ENCODE measurements at places on chromosomes 3 and 15.

GRCh38 chr3:172317984-172318383 is 130.3 kb downstream of the GHSR start:
- peak; percentile 83 for DNase-seq

- no peak for DNase-seq
Measured at GRCh38 chr15:58080398-58080797, 14.9 kb upstream of the ALDH1A2 start.

DNA sequence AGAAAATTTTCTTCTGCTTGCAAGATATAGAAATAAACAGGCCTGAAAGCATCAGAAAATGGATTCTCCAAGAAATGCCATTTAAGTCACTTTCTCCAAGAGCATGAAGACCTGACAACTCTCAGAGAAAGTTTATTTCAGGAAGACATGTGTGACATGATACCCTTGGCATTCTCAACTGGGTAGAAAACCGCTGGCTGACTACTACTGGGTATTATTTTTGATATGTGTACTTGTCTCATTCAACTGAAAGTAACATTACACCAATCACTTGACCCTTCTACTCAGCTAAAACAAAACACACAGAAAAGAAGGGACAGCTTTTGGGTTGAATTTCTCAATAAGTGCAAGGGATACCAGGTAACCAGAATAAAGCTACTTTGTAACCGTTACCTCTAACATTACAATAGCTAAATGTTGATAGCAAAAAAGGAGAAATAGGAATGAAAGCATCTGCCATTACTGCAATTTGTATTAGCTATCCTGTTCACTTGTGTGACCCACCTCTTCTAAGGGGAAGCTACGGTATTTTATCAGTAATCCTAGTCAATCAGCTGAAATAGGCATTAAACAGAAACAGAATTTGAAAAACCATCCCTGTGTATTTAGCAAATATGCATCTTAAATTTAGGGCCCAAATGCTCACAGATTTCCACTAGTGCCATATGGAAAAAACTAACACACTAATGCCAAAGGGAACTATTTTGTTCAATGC is 7.3 kb downstream of the TRA2B start:
- no peak for DNase-seq

GRCh38 chr3:162641907-162642306 is 1145.3 kb downstream of the OTOL1 start:
- DNase-seq = no peak

GRCh38 chr3:162584986-162585385 is 1088.4 kb downstream of the OTOL1 start:
- no peak for DNase-seq

GRCh38 chr3:161920196-161920595 is 423.6 kb downstream of the OTOL1 start:
- no peak for DNase-seq

DNA sequence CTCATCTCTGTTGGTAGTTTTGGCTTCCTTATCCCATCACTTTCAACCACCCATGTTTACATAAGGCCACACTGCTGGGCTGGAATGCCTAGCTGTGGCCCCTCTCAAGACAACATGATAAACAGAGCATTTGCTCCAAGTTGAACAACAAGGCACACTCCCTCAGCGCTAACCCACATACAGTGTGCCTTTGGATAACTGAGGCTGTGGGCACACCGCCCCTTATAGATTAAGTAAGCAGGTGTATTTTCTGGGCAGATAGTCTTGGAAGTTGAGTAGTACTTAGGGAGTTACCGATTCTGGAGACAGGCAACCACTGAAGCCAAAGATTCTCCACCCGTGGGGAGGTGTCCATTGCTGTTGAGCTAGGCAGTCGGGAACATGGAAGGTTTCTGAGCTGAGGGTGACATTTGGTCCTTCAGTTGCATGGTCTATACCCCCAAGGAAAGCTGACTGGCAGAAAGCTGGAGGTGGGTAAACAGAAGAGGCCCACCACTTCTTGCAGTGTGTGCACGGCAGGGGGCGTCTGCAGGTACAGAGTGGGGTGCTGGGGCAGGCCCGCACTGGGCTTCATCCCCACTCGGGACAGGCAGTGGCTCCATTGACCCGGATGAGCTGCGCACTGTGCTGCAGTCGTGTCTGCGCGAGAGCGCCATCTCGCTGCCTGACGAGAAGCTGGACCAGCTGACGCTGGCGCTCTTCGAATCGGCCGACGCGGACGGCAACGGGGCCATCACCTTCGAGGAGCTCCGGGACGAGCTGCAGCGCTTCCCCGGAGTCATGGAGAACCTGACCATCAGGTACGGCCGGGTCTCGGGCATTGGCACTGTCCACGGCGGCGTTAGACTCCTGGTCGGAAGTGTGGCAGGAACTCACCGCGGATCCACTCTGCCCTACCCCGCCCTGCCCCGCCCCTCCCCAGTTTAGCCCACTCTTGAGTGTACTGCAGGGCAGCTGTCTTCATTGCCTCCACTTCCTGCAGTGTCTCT is 16.8 kb downstream of the NOX5 start:
- DNase-seq = no peak

DNA sequence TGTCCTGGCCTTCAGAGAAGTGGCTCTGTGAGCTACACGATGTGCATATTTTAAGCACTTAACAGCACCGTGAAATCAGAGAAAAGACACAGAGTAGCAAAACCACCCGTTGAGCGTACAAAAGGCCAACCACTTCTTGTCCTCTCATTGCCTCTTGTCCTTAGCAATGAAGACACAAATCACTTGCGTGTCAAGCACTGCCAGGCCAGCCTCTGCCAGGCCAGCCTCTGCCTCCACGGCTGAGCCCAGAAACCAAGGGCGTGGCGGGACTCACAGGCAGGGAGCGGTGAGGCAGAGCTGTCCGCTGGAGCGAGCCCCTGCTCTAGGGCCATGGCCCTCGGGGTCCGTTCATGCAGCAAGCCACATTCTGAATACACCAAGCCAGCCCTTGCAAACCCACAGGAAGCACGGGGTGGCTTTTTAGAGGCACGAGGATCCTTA is 4.0 kb downstream of the MUC4 start:
- DNase-seq = no peak

DNA sequence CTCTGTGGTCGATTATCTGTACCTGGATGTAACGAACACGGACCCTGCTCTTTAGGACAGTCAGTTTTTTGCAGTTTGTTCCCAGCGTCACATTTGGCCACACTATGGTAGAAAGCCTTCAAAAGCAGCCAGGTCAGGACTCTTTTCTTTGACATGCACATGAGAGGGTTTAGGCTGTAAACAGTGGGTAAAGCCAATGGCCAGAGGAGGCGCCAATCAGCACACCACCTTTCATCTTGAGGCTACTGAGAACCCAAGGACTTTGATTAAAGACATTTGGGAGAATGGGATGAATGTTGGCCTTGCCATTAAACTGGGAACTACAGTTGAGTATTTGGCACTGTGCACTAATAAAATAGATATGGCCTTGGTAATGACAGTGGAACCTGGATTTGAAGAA is 225.9 kb downstream of the OXSM start:
- no peak for DNase-seq

GRCh38 chr3:14758297-14758696 is 60.5 kb upstream of the FGD5 start:
- no peak for DNase-seq

- DNase-seq = peak; percentile 29
Measured at GRCh38 chr15:44738340-44738984, 2.1 kb downstream of the TRIM69 start.

DNA sequence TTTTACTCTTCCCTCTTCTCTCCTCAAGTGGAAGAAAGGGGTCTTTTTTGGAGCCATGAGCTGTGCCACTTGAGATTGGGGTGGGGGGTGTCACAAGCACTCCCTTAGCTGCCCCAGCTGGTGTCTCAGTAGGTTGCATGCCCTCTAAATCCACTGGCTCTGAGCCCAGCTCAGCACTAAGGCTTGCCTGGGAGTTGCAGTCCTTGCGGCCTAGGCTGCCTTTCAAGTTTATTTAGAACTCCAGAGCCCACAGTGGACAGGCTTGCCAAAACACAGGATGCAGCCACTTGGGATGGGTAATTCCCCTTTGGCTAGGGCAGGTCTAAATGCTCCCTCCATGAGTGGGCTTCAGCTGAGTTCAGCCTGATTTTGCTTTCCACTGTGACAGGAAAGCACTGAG is 24.7 kb downstream of the C3orf20 start:
- no peak for DNase-seq

- no peak for DNase-seq
Measured at GRCh38 chr3:50340448-50341329, at the start of gene RASSF1. Gene RASSF1, minus strand, starts transcription at chr3:50340836. Its CDS starts 31 bp downstream, at chr3:50340805.

Measured in kidney capillary endothelial cell (primary cell).